Neural crest cell (in vitro differentiated cells): ENCODE measurements at places on chromosomes 11 and 22. TPM values are rescaled to one million over a fixed set of nuclear protein-coding genes. Genes with fewer than 3 reads are reported as not detected.

The TIMP3 gene
- 20.7 and 21.6 TPM in 2 replicates for total RNA-seq

The CYB5R2 gene
- total RNA-seq, result 15.1 and 19.2 TPM in 2 replicates

The RAG2 gene
- 0.39 TPM in 1 of 2 replicates, not detected in the other for total RNA-seq

The NRXN2 gene
- total RNA-seq, result 8.5 and 10.0 TPM in 2 replicates

The SCGB2A2 gene
- not detected in 2 replicates for total RNA-seq

The NECTIN1 gene
- total RNA-seq, result 44.6 and 49.2 TPM in 2 replicates

The JAM3 gene
- total RNA-seq, result 98.6 and 99.9 TPM in 2 replicates

The C11orf87 gene
- total RNA-seq, result 0.20 and 0.21 TPM in 2 replicates
